ENCODE measurements at places on chromosomes 12 and 14.

- DNase-seq: no peak
Measured at GRCh38 chr12:117149431-117149830, 40.8 kb downstream of the FBXO21 start.

DNA sequence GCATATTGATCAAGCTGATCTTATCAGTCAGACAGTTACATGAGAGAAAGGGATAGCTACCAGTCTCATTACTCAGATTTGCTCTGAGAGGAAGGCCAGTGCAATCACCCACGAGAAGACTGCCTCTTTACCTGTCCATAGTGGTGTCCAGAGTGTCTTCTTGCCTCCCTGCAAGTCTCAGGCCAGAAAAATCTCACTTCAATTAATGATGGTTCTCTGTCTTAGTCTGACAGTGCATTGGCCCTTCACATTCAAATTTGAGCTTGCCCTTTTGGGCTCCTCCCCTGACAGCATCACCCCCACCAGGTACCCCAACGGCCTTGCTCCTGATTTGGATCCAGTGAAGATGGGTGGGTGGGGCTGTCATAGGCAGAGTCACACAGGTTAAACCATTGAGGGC is at the start of gene AICDA:
Gene AICDA (minus strand): TSS at position 231 of the 400 bp plus-strand sequence. CDS start 92 bp downstream, at position 139.
- DNase-seq: no peak

- DNase-seq: no peak
Measured at GRCh38 chr12:39393890-39394289, 49.0 kb downstream of the KIF21A start.

- DNase-seq: no peak
Measured at GRCh38 chr14:75553157-75553556, 25.3 kb upstream of the FLVCR2 start.

DNA sequence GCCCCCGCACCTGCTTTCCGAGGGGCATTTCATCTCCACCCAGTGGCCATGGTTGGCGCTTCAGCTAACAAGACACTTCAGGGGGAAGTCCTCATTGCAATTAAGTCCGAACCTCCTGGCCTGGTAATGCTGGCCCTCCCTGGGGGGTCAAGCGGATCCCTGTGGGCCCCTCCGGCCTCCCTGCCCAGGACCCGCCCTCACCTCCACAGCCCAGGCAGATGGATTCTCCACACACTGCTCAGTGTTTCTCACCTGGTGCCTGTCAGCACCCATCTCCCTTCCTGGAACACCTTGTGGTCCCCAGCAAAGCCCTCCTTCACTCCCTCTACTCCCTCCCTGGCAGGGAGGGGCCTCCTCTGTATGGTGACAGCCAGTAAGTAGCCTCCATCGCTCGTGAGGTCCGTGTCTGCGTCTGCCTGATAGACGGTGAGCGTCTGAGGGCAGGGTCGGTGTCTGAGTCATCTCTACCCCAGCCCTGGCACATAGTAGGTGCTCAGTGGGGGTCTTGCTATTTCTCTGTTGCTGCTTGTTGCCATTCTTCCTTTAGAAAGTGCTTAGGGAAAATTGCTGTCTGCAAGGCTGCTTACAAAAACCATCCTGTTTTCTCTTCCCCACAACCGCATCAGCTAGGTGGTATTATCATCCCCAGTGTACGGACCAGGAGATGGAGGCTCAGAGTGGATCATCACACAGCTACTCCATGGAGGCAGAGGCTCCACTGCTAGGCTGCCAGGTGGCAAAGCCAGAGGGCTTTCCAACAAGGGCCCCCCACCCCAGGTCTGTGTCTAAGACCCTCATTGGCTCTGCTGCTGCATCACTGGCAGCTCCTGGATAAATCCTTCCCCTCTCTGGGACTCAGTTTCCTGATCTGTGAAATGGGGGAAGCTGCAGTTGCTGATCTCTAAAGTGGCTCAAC is 39.7 kb upstream of the EML1 start:
- DNase-seq: no peak

DNA sequence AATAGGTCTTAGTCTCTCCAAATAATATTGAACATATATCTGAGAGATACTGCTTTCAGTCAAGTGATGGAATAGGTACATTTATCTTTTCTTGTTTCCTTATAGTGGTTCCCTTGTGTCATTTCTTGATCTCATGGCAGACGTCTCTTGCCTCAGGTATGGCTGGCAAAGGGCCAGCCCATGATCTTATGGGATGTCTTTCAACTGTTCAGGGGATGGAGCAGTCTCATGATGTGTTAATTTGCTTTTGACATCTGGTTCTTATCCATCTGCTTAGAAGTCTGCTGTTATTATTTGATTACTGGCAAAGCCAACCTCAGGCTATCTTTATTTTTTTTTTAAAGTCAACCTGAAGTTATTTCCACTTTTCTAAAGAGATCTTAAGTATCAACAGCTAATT is 262.9 kb downstream of the TMEM117 start:
- DNase-seq: no peak

DNA sequence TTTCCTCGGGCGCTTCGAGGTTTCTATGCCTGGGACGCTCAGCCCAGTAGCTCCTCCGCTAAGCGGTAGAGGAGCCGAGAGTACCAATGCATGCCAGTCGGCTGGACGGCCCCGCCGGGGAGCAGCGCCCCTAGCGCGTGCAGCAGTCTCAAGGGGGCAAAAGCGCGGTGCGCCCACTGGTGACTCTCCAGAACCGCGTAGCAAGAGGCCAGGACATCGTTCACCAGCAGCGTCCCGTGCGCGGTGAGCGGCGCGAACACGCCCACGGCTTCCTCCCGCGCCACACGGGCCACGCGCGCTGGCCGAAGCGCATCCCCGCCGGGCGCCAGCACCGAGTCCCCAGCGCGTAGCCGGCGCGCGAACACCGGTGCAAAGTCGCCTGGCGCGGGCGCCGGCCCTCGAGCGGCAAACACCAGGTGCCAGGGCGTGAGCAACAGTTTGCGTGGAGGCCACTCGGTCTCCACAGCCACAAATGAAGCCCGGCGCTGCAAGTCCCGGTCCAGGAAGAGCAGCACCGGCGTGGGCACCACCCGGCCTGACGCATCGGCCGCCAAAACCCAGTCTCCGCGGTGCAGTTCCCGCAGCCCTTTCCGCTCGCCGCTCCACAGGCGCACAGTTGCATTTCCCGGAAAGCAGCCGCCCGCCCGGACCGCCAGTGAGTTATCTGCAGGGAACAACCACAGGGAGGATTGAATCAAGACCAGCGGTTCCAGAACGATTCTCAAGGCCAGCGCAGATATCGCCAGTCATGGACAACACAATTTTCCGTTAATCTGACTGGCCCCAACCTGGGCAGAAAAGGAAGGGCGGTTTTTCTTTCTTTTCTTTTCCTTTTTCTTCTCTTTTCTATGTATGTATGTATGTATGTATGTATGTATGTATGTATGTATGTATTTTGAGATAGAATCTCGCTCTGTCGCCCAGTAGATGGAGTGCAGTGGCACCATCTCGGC is 4.5 kb downstream of the DHH start:
- DNase-seq: no peak

- no peak for DNase-seq
Measured at GRCh38 chr12:34333337-34333736, 311.0 kb downstream of the ALG10 start.

DNA sequence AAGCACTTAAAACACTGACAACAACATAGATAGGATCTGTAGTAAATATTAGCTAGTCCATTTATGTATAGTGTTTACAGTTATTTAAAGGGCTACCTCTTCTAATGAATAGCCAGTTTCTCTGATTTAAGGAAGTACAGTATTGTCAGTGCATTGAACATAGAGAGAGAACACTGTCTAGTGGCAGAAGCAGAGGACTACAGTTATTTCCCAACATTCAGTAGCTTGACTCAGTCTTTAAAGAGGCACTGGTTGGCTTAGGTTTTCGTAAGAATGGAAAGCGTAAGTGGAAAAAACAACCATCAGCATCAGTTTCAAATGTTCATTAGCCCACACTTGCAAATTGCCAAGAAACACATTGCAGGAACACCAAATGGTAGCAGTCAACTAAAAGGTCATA is 125.0 kb upstream of the HMGA2 start:
- DNase-seq: no peak
